ENCODE measurements at places on chromosomes 6 and 20. TPM values are rescaled to one million over a fixed set of nuclear protein-coding genes. Genes with fewer than 3 reads are reported as not detected.

- DNase-seq = no peak
- no peak overlapping the region for H3K4me3 ChIP-seq
- H3K4me1 ChIP-seq = no peaks in the 10 kb centered on the region
- H3K27me3 ChIP-seq = no peaks in the 10 kb centered on the region
Measured at GRCh38 chr6:38182426-38182825, 362.9 kb downstream of the ZFAND3 start.

MUCL3 gene
- polyA plus RNA-seq = not detected

PTK6 gene
- polyA plus RNA-seq = 0.08 TPM

GRCh38 chr6:152068622-152069261 is 261.3 kb downstream of the ESR1 start:
- peaks cover 9% of the 10 kb centered on the region for H3K4me1 ChIP-seq
- peak; percentile 38 for DNase-seq
- no peak overlapping the region for H3K4me3 ChIP-seq
- no peak overlapping the region for H3K27ac ChIP-seq

ANKEF1 gene
- polyA plus RNA-seq = 3.6 TPM

ADGB gene
- polyA plus RNA-seq = not detected

DNA sequence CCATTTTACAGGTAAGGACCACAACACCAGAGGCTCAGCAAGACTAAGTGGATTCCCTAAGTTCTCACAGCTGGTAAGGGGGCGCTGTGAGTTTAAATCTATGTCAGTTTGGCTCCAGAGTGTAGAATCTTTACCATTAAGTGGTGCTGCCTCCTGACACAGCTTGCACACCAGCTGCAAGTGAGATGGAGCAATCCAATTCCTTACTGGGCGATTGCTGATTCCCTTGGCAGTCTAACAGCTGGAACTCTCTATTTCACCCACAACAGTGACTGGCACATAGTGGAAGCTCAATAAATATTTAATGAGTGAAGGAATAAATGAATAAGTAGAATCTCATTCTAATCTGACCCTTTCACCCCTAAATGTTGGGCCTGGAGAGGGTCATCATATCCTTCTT is 176.7 kb downstream of the CLIC5 start:
- no peak for DNase-seq
- H3K4me3 ChIP-seq = no peak overlapping the region
- H3K36me3 ChIP-seq = no peaks in the 10 kb centered on the region
- no peaks in the 10 kb centered on the region for H3K27me3 ChIP-seq

GRCh38 chr6:133266186-133266585 is 25.0 kb downstream of the EYA4 start:
- no peak overlapping the region for H3K4me3 ChIP-seq
- H3K27ac ChIP-seq = no peak overlapping the region
- H3K27me3 ChIP-seq = no peaks in the 10 kb centered on the region
- H3K4me1 ChIP-seq = no peaks in the 10 kb centered on the region
- no peak for DNase-seq
- H3K36me3 ChIP-seq = no peaks in the 10 kb centered on the region

- H3K27me3 ChIP-seq = no peaks in the 10 kb centered on the region
- H3K4me1 ChIP-seq = peaks cover 3% of the 10 kb centered on the region
- DNase-seq = no peak
- no peak overlapping the region for H3K27ac ChIP-seq
- H3K4me3 ChIP-seq = no peak overlapping the region
- H3K36me3 ChIP-seq = no peaks in the 10 kb centered on the region
Measured at GRCh38 chr6:37816599-37817375, 2.7 kb upstream of the ZFAND3 start.

DYNLT2 gene
- polyA plus RNA-seq = 2.9 TPM

- H3K36me3 ChIP-seq = no peaks in the 10 kb centered on the region
- peak overlapping the region; percentile 95 for H3K4me3 ChIP-seq
Measured at GRCh38 chr6:166343150-166343487, 774 bp upstream of the SFT2D1 start.

DNA sequence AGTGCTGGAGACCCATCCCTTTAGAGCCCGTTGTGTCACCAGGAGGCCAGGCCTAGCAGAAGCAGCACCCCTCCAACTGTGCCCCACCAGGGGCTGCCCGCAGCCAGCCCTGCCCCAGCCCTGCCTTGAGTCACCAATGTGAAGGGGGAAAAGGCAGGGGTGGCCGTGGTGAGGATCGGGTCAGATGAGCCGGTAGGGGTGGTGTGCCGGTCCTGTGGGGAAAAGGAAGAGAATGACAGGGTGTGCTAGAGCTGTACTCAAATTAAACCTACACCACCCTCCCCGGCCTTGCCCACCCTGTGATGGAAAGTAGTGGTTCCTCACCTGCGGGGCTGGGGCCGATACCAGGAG is 3.1 kb downstream of the SAPCD1 start:
- no peak overlapping the region for H3K27ac ChIP-seq
- H3K4me3 ChIP-seq = no peak overlapping the region
- no peaks in the 10 kb centered on the region for H3K27me3 ChIP-seq

SLC17A2 gene
- polyA plus RNA-seq = not detected

- peak; percentile 55 for DNase-seq
- no peaks in the 10 kb centered on the region for H3K27me3 ChIP-seq
- H3K4me3 ChIP-seq = peak overlapping the region; percentile 68
- H3K36me3 ChIP-seq = no peaks in the 10 kb centered on the region
- H3K4me1 ChIP-seq = peaks cover 14% of the 10 kb centered on the region
Measured at GRCh38 chr20:62142252-62143080, 728 bp downstream of the PSMA7 start.

GRCh38 chr6:166907871-166908806 is 48.2 kb downstream of the RNASET2 start:
- no peak overlapping the region for H3K4me3 ChIP-seq
- no peaks in the 10 kb centered on the region for H3K36me3 ChIP-seq
- H3K27ac ChIP-seq = no peak overlapping the region
- no peaks in the 10 kb centered on the region for H3K27me3 ChIP-seq

MOXD1 gene
- 0.31 TPM for polyA plus RNA-seq

DNA sequence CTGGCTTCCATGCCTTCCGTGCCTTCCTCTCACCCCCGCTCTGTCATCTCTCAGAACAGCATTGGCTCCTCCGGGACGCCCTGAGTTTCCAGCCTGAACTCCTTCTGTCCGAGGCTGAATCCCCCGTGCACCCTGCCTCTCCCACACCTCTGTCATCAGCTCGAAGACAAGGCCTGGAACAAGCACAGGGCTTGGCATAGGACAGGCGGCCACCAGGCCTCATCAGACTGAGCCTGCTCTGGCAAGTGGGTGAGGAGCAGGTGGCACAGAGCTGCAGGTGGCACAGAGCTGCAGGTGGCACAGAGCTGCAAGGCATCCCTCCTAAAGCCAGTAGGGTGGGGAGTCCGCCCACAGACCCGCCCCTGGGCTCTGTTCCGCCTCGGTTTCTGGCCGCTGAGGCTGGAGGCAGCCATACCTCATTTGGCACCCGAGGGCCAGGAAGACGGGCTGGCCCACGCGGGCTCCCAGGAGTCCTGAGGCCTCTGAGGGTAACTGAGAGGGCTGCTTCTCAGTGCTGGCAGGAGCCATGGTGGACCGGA is 60.2 kb downstream of the EZR start:
- H3K27ac ChIP-seq = no peak overlapping the region
- H3K36me3 ChIP-seq = no peaks in the 10 kb centered on the region
- H3K27me3 ChIP-seq = no peaks in the 10 kb centered on the region
- H3K4me1 ChIP-seq = no peaks in the 10 kb centered on the region
- H3K4me3 ChIP-seq = no peak overlapping the region

- H3K4me3 ChIP-seq = no peak overlapping the region
- no peaks in the 10 kb centered on the region for H3K27me3 ChIP-seq
- no peak overlapping the region for H3K27ac ChIP-seq
- H3K4me1 ChIP-seq = no peaks in the 10 kb centered on the region
- no peaks in the 10 kb centered on the region for H3K36me3 ChIP-seq
- no peak for DNase-seq
Measured at GRCh38 chr6:19895866-19896692, 58.9 kb downstream of the ID4 start.

Data from ovary (tissue), 10 donors.